ENCODE measurements at places on chromosomes 4 and X.

DNA sequence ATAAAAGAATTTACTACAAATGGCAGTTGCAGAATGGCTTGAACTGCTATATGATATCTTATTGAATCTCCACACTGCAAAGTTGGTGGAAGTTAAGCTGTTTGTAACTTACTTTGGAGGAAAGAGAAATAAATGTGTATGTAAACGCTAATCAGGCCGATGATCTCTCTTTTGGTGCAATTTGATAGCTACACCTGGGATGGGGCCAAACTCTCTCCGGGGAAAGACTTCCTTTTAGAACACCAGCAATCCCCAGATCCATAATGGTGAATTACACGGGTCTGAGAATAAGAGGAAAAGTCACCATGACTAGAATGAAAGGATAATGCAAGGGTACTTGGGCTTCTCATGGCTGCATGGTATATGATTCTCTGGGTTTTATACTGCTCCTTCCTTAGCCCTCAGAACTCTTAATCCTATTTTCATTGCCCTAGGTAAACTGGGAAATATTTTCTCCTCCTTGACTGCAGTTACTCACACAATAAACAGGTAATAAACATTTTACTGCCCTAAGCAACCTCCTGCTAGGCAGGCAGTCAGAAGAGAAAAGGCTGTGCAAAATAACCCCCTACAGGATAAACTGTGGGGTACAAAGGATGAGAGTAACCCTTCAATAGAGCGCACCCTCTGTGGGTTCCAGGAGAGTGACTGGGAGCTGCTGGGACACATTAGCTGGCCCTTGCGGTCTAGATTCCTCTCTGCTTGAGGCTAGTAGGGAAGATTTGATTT, 109.3 kb downstream of the MGST2 start:
- no peak for DNase-seq

DNA sequence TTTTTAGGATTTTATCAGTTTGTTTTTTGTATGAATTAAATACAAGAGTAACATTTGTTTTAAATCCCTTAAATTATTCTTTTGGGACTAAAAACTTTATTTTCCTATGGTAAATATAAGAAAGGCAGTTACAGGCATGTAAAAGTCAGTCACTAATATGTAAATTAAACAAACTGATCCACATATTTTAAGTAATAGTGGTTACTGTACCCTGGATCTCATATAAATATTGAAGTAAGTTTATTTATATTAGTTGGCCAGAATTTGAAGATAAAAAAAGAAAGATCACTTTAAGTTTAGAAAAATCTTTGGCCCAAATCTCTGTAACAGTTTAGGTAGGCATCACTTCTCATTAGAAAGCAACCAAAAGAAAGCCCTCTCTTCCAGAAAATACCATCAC, 45.8 kb downstream of the LDB2 start:
- DNase-seq, result no peak

DNA sequence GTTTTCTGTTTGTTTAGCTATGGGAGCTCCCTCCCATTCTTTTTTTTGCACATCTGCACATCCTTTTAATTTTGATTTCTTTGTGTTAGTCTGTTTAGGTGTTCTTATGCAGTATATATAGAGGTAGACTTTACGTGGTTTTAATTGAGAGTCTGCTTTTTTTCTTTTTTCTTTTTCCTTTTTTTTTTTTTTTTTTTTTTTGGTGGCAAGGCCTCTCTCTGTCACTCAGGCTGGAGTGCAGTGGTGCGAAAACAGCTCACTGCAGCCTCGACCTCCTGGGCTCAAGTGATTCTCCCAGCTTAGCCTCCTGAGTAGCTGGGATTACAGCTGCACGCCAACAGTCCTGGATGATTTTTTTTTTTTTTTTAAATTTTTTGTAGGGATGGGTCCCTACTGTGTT, 68.2 kb downstream of the FAM193A start:
- DNase-seq, result no peak

- DNase-seq, result no peak
Measured at GRCh38 chr4:149056615-149057014, 614.4 kb upstream of the NR3C2 start.

DNA sequence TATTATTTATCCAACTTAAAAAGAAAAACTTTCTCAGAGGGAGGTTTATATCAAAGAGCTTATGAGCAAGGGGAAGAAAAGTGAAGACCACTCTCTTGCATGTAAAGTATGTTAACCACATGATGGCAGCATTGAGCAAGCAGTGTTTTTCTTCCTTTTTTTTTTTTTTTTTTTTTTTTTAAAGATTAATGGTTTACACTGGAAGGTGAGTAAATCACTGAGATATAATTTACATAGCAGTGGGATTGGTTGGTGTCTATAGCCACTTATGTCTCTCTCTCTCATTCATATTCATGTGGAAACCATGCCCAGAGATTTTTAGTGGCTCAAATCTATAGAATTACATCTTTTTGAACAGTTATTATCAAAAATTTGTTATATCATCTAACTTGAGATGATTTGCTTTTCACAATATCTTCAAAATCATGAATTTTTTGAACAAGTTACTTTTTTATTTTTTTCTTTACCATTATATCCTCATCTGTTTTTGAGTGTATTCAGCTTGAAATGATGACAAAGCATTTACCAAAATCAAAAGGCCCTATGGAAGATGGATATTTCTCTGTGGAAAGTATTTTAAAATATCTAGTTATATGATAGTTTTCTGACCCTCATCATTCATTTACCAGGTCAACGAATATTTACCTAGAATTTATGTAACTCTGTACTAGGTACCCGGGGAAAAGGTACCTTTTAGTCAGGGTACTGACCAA, 31.6 kb downstream of the MTHFD2L start:
- no peak for DNase-seq

GRCh38 chr4:1592709-1593417, 91.2 kb downstream of the FAM53A start:
- DNase-seq, result no peak

DNA sequence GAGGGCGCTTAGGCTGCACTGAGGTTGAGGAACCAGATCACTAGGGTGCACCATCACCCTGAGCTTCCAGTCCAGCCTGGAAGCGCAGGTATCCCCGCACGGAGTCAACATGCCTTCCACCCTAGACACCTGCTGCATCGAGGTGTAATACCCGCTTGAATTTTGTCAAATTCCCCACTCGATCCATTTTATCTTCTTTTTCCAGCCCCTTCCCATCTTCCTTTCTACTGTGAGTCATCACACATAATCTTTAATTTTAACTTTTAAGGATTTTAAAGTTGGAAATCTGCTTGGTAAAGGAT, 821 bp downstream of the PLK4 start:
- DNase-seq, result no peak

DNA sequence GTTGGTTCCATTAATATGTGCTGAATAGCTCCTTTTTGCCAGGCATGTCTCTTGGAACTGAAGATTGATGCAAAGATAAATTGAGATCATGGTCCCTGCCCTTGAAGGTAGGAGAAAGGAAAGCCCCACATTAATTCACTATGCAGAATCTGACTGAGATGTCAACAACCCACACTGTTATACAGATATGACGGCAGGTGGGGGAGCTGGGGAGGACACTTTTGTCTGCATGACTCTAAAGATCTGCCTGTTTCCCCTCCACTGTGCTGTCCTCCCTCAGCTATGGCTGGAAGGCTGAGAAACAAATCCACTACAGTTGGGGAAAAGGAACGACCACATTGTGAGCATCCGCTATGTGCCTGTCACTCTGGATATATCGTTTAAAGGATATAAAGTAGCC, 36.3 kb upstream of the IGFBP7 start:
- no peak for DNase-seq

- DNase-seq, result no peak
Measured at GRCh38 chrX:43108828-43109227, 330.9 kb upstream of the PPP1R2C start.

DNA sequence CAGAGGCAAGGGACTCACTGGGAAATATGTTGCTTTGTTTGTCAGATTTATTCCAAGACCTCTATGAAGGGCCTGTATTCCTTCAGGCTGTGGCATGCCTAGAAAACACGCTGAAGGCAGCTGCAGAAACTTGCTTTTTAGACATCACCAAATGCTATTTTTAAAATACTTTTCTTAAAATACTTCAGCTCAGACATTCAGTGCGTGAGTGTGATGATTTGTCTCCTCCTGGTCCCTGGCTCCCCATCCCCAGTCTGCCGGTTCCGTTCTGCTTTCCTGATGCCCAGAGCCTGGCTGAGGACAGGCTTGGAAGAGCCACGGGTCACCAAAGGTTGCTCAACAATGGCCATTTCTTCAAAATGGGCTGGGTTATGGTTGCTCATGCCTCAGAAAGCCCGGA, 55.0 kb downstream of the PSAPL1 start:
- DNase-seq, result no peak

GRCh38 chr4:1760521-1761071, 32.5 kb upstream of the FGFR3 start:
- no peak for DNase-seq

DNA sequence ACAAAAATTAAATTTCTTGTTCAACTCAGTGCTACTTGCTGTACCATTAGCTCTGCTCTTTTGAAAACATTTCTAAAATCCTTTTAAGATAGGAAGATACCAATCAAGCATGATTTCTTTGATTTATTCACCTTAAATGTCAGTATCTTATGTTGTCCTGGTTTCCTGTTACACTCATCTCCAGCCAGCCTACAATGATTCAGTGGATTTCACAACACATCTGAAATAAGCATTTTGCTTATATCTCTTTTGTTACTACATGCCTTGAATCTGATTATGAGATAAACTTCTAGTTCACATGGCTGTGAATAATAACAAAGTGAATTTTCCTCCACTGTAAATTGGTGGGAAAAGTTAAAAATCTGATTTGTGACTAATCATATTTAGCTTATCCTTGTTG, 112.5 kb upstream of the BMP3 start:
- DNase-seq, result no peak

GRCh38 chr4:159349332-159349731, 246.5 kb downstream of the RAPGEF2 start:
- no peak for DNase-seq

DNA sequence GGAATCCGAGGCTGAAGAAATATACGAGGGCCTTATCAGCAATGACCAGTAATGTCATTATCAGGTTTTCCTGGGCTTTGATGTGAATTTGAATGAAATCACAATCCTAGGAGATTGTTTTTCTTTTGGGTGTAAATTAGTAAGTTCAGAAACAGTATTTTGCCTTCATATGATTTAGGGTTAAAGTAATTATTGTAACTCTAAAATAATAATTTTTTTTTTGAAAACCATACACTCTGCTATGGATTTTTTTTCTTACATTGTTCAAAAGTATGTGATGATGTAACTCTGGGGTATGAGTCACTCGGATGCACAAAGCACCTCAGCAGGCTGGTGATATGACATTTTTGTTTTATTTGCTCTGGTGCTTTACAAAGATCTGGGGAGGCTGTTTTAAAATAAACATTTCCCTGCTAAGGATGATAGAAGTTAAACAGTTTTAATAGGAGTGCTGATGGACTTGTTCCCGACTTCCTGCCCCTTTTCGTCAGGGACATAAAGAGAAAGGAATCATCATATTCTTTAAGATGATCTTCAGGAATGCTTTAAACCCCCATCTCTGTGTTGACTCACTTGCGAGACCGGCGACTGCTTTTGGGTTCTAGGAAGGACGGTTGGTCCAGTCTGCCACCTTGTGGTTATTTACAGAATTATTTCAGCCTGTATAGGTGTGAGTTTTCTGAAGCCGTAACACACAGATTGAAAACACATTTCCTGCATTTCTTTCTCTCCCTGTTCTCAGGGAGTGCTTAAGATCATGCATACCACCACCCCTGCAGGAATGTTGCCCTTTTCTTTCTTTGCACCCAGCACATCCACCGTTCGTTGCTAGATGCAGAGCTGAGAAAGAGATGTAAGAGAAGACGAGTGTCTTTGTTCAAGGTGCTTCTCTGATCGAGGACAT, 72.5 kb downstream of the RAPGEF2 start:
- no peak for DNase-seq

GRCh38 chrX:13223868-13224567, 95.8 kb downstream of the ATXN3L start:
- DNase-seq, result no peak

GRCh38 chr4:11440481-11441193, 11.9 kb upstream of the HS3ST1 start:
- DNase-seq, result no peak

DNA sequence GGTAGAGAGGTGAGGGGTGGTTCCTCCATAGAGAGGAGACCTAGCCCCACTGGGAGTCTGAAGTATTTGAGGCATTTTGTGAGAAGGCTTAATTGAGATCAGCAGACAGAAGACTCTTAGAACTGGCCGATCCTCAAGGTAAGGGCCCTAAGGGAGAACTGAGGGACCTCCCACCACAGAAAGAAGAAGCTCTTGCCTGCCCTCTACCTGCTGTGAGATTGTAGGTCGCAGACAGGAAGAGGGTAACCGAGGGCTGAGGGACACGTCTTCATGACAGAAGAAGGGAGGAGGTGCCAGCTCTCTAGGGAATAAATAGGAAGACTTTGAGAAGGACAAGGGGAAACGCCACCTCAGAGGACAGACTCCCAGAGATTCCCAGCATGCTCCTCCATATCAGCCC, 24.1 kb upstream of the MAGEC1 start:
- DNase-seq, result no peak

DNA sequence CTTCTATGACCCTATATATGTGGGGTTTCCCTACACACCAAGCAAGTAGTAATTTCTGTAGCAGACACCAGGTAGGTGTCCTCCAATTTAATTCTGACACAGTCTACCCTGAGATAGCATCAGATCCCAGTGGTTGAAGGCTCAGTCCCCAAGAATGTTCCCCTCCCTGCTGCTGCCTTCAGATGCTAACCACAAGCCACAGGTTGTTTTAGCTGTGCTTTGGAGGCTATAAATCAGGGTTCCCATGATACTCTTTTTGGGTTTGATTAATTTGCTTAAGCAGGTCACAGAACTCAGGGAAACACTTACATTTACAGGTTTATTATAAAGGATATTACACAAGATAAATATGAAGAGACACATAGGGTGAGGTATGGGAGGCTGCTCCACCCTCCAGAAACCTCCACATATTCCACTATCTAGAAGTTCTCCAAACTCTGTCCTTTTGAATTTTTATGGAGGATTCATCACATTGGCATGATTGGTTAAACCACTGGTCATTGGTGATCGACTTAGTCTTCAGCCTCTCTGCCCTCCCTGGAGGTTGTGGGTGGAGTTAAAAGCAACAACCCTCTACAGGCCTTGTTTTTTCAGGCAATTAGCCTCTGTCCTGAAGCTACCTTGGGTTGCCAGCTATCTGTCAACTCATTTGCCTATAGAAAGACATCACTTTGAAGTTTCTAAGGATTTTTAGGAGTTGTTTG, 50.8 kb downstream of the GRIA2 start:
- DNase-seq, result no peak

GRCh38 chr4:168361365-168362024, 42.9 kb upstream of the DDX60 start:
- no peak for DNase-seq

- no peak for DNase-seq
Measured at GRCh38 chr4:1695913-1696312, 11.8 kb upstream of the FAM53A start.

Data from GM18507 (cell line).